Activated CD4-positive, alpha-beta T cell treated with anti-CD3 and anti-CD28 coated beads, Interleukin-2, amount 50 U/mL, for 4 hours (primary cell): ENCODE measurements at places on chromosomes 3 and 15.

GRCh38 chr15:25684521-25685431 lies 178.4 kb downstream of the ATP10A start:
- no peak for DNase-seq

- no peak for DNase-seq
Measured at GRCh38 chr15:45573961-45574629, 13.1 kb upstream of the BLOC1S6 start.

- no peak for DNase-seq
Measured at GRCh38 chr3:177578488-177578887, 381.2 kb upstream of the TBL1XR1 start.

- no peak for DNase-seq
Measured at GRCh38 chr15:70722266-70723121, 40.9 kb downstream of the UACA start.

GRCh38 chr3:10762611-10763247 lies 53.3 kb upstream of the SLC6A11 start:
- no peak for DNase-seq
